Aorta (tissue), 5 donors: ENCODE measurements at places on chromosomes 7 and 10. TPM values are rescaled to one million over a fixed set of nuclear protein-coding genes. Genes with fewer than 3 reads are reported as not detected.

DNA sequence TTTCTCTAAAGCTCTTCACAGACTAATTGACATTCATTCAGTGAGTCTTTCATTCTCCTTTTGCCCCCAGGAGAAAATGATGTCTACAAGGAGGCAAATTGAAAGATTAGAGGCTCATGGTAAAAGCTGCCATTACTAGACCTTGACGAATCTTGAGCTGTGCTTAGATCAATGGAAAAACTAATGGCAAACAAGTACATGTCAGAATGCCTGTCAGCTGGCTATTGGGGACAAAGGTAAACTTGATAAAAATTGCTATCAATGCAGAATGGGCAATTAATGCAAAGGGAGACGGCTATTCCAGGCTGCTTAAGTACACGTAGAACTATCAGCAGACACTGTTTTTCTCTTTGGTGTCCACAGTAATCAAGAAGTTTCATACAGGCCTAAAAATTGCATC lies 3.3 kb downstream of the ASAH2 start:
- H3K4me1 ChIP-seq = no peaks in the 10 kb centered on the region
- no peaks in the 10 kb centered on the region for H3K36me3 ChIP-seq
- no peak overlapping the region for H3K4me3 ChIP-seq
- peaks cover 2% of the 10 kb centered on the region for H3K27me3 ChIP-seq
- no peak overlapping the region for H3K27ac ChIP-seq

GRCh38 chr7:149385195-149385950 lies 75.5 kb downstream of the ZNF777 start:
- no peak overlapping the region for H3K4me3 ChIP-seq
- H3K27me3 ChIP-seq = no peaks in the 10 kb centered on the region
- no peak for DNase-seq

- no peaks in the 10 kb centered on the region for H3K4me1 ChIP-seq
- peak overlapping the region; percentile 16 for H3K27ac ChIP-seq
- no peaks in the 10 kb centered on the region for H3K36me3 ChIP-seq
- no peak overlapping the region for H3K4me3 ChIP-seq
- DNase-seq = no peak
Measured at GRCh38 chr10:124724279-124725027, 19.7 kb downstream of the FAM53B start.

SPDYE18 gene
- 1.3 TPM for total RNA-seq

PDK4 gene
- 34.1 TPM for total RNA-seq
